ENCODE measurements at places on chromosomes 3 and 15.

DNA sequence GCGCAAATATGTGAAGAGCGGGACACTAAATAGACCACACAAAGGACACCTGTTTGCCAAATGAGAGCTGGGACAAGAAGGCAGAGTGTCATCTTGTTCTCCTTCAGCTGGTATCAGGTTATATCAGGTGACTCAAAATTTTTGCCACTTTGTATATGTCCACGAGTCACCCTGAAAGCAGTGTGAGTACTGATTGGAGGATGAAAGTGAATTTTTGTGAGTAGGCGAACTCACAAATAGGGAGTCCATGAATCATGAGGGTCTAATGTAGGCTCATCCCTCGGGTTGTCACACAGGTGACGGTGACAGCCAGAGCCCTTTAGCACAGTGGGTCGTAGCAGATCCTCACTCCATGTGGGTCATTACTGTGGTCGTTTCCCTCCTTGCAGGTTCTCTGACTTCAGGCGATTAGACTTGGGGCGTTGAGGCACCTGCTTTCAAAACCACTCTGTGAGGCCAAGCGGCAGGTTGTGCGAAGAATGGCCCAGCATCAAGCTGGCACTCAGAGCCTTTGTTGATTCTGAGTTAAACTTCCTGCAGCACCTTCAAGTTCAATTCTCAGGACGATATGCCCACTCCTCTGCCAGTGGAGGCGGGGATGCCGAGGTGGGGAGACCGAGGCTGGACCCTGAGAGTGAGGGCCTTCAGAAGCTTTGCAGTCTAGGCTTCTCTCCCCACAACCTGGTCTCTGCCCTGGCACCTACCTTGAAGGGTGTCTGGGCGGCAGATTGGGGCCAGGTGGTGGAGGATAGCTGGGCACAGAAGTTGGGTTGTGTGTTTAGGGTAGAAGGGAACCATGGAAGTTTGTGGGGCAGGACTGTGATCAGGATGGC lies 173.8 kb downstream of the SMAD6 start:
- no peak for DNase-seq

- no peak for DNase-seq
Measured at GRCh38 chr3:29771602-29772001, 490.7 kb downstream of the RBMS3 start.

DNA sequence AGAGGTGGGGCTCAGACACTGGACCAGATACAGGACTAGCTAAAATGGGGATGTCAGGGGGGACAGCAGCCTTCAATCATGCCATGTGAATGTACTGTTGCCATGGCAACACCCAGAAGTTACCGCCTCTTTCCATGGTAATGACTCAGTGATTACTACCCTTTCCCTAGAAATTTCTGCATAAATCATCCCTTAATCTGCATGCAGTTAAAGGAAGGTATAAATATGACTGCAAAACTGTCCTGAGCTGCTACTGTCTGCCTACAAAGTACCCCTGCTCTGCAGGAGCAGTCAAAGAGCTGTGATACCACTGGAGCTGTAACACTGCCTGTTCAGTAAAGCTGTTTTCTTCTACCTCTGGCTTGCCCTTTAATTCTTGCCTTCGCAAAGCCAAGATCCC lies 168.2 kb downstream of the PEAK1 start:
- peak; percentile 74 for DNase-seq

- DNase-seq: no peak
Measured at GRCh38 chr3:29447946-29448627, 167.2 kb downstream of the RBMS3 start.

DNA sequence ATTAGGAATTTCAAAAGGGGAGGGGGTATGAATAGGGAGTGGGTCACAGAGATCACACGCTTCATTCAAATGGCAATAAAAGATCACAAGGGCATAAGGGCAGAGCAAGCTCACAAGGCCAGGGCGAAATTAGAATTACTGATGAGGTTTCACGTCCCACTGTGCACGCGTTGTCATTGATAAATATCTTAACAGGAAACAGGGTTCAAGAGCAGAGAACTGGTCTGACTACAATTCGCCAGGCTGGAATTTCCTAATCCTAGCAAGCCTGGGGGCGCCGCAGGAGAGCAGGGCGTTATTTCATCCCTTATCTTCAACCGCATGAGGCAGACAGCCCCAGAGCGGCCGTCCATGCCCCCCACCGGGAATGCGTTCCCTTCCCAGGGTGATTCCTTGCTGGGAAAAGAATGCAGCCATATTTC lies 18.1 kb upstream of the SMCO1 start:
- peak; percentile 72 for DNase-seq

- peak; percentile 51 for DNase-seq
Measured at GRCh38 chr3:32334675-32335074, 57.0 kb upstream of the CMTM7 start.

DNA sequence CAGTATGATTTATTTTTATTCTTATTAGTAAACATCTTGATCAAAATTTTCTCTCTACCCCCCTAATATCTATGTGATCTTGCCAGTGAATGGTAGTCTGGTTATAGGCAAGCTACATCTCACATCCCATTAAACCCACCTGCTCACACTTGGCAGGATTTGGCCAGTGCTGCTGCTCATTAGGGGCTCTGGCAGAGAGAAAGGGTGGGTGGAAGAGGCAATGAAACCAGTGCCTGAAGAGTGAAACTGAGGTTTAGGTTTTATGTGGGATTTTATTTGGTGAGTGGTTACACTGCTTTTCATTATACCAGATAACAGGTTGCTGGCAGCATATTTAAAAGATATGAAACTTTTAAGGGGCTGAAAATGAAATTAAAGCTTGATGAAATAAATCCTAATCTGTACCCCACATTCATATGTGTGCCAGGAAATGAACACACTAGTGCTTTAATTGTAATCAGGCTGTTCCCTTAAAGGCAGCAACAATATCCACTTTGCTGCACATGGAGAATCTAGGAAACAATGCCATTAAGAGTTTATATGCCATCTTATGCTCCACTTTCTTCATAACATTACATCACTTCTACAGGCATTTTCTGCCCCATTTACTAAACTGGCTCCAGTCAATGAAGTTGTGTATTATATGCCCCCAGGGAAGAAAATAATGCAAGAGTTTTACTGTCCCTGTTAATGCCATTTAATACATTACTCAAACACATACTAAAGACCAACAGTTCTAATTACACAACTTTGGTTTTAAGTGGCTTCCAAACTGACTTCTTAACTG lies 688.7 kb downstream of the MECOM start:
- DNase-seq: no peak

DNA sequence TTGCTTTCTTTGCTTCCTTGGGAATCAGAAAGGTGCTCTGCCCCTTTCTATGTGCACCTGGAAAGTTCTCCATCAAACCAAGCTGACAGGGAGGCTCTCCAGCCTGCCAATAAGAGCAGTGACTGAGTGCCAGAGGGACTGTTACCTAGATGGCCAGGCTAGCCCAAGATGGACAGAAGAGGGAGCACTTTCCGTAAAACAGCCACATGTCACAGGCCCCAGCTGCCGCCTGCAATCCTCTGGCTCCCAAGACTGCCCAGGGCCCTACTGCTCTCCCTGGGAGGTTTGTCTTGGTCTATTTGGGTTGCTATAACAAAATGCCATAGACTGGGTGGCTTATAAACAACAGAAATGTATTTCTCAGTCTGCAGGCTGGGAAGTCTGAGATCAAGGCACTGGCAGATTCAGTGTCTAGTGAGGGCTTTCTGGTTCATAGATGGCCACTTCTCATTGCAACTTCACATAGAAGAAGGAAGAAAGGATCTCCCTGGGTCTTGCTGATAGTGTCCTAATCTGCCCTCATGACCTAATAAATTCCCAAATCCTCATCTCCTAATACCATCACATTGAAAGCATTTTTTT lies 72.3 kb downstream of the TAMM41 start:
- peak; percentile 89 for DNase-seq

GRCh38 chr3:98800401-98800800 lies 37.3 kb downstream of the ST3GAL6 start:
- no peak for DNase-seq

GRCh38 chr3:182793663-182794454 lies 555 bp downstream of the ATP11B start:
- peak; percentile 67 for DNase-seq

DNA sequence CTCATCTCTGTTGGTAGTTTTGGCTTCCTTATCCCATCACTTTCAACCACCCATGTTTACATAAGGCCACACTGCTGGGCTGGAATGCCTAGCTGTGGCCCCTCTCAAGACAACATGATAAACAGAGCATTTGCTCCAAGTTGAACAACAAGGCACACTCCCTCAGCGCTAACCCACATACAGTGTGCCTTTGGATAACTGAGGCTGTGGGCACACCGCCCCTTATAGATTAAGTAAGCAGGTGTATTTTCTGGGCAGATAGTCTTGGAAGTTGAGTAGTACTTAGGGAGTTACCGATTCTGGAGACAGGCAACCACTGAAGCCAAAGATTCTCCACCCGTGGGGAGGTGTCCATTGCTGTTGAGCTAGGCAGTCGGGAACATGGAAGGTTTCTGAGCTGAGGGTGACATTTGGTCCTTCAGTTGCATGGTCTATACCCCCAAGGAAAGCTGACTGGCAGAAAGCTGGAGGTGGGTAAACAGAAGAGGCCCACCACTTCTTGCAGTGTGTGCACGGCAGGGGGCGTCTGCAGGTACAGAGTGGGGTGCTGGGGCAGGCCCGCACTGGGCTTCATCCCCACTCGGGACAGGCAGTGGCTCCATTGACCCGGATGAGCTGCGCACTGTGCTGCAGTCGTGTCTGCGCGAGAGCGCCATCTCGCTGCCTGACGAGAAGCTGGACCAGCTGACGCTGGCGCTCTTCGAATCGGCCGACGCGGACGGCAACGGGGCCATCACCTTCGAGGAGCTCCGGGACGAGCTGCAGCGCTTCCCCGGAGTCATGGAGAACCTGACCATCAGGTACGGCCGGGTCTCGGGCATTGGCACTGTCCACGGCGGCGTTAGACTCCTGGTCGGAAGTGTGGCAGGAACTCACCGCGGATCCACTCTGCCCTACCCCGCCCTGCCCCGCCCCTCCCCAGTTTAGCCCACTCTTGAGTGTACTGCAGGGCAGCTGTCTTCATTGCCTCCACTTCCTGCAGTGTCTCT lies 16.8 kb downstream of the NOX5 start:
- peak; percentile 91 for DNase-seq

GRCh38 chr3:110495201-110495927 lies 576.3 kb upstream of the NECTIN3 start:
- no peak for DNase-seq

GRCh38 chr3:48338635-48339034 lies 5.2 kb upstream of the SPINK8 start:
- no peak for DNase-seq

GRCh38 chr15:48865370-48866079 lies 12.4 kb upstream of the EID1 start:
- DNase-seq: peak; percentile 47

DNA sequence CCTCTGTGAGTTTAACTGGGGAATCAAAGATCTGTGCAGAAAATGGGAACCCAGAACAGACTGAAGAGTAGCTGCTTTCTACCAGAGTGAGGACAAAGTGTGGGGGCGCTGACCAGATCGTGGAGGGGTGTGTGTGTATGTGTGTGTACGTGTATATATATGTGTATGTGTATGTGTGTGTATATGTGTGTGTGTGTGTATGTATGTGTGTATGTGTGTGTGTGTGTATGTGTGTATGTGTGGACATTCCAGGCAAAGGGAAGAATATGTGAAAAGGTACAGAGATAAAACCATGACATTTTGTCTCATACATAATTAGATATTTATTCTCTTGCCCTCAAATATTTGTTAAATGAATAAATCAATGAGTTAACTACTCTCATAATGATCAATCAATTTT lies 54.9 kb upstream of the DPPA4 start:
- DNase-seq: no peak

DNA sequence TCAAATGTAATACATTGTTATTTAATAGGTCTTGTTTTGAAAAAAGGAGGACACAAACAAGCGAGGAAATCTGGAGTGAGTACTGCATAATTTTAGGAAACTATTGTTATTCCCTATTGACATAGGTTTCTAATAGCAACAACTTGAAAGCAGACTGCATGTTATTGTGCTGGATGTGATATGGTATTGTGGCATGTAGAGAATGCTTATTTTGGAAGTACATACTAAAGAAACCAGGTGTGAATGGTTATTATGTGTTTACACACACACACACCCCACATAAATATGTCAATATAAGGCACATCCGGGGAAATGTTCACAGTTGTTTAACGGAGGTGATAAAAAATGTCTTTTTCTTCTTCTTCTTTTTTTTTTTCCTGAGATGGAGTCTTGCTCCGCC lies 5.9 kb upstream of the MORF4L1 start:
- no peak for DNase-seq

DNA sequence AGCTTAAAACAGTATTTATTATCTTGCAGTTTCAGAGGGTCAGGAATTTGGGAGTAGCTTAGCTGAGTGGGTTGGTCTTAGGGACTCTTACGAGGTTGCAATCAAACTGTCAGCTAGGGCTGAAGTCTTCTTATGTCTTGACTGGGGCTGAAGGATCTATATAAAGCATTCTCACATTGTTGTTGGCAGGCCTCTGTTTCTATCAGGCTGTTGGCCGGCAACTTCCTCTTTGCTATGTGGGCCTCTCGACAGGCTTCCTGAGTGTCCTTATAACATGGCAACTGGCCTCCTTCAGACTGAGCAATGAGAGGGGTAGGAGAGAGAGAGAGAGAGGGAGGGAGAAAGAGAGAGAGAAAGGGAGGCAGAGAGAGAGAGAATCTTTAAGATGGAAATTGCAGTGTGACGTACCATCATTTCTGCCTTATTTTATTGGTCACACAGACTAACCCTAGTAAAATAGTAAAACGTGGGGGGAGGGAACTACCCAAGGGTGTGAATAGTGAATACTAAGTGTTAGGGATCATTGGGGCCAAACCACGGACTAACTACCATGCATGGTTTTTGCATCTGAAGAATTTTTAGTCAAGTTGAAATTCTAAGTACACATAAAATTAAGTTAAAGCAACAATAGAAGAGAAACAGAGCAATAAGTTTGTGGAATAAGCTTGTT lies 16.1 kb downstream of the FGF7 start:
- DNase-seq: peak; percentile 17

- DNase-seq: no peak
Measured at GRCh38 chr3:73449774-73450173, 175.0 kb downstream of the PDZRN3 start.
